Kidney (tissue), 22 donors: ENCODE measurements at places on chromosomes 1 and 21. TPM values are rescaled to one million over a fixed set of nuclear protein-coding genes. Genes with fewer than 3 reads are reported as not detected.
A peak's percentile ranks its signal among the peaks of the same experiment; 100 is the strongest.

FMO5 gene
- polyA plus RNA-seq = 12.3 TPM

ERO1B gene
- 5.7 TPM for polyA plus RNA-seq

GPATCH2 gene
- polyA plus RNA-seq = 3.9 TPM

- no peaks in the 10 kb centered on the region for H3K4me1 ChIP-seq
- peaks cover 3% of the 10 kb centered on the region for H3K27me3 ChIP-seq
- H3K36me3 ChIP-seq = no peaks in the 10 kb centered on the region
- H3K27ac ChIP-seq = peak overlapping the region; percentile 47
- DNase-seq = no peak
- no peak overlapping the region for H3K4me3 ChIP-seq
These were observed 1.0 kb upstream of the DENND2D start for GRCh38 chr1:111201275-111202090.

DNA sequence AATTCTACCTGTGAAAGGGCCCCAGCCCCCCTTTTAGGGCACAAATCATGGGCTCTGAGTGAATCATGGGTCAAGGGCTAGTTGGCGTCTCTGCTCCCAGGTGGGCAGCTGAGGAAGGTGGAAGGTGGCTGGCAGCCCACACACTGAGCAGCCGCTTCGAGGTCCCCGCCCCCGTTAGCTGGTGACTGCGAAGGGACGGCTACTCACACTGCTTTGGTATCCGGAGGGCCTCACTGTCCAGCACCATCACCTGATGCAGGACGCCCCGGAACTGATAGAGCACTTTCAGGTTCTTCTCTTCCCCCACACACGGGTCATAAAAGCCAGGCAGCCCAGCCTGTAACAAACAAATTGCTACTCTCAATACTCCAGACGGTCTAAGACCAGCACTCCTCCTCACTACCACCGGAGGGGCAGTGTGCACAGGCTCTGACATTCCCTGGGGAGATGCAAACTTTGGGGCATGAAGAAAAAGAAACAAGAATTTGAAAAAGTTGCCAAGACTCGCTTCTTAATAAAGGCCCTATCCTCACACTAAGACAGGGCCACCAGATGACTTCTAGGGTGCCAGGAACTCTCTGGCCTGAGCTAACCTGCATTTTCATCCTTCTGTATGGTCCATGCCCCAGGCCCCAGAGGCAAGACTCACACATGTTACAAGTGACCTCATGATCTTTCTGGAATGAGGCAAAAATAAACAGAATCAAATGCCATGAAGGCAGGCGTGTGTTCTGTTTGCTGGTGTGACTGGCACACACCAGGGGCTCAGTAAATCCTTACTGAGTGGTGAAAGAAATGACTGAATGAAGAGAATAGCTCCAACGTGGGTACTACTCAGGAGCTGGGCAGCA lies 11.5 kb downstream of the THAP3 start:
- H3K27ac ChIP-seq = no peak overlapping the region
- H3K27me3 ChIP-seq = no peaks in the 10 kb centered on the region
- peaks cover 37% of the 10 kb centered on the region for H3K36me3 ChIP-seq

DNA sequence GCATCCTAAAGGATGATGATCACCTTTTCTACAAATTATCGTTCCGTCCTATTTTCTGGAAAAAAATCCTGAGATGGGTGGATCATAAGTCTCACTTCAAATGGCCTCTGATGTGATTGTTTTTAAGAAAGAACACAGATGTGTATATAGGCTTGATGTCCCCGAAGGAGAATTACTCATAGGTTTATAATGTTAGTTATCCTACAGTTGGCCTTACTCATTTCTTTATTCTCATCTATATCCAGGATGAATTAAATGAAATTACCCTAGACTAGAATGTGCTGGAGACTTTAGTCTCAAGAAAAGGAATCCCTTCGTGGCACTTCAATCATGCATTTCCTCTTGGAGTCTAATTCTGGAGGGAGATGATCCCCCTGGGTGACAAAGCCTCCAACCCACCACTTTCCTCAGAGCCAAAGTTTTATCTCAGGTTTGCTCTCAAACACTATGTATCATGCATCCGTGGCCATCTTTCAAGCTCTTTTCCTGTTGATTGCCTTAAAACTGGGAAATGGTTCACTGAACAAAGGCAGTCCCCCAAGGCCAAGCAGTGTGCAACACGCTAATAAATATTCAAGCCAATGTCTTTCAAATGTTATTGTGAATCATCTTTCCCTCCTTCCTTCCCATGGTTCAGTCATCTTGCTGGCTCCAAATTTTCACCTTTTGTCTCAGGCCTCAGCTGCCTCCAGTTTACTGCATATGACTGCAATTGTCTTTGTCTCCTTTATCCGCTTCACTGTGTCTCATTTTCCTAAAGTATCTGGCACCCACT lies 32.5 kb upstream of the SMYD2 start:
- no peaks in the 10 kb centered on the region for H3K36me3 ChIP-seq
- H3K4me1 ChIP-seq = no peaks in the 10 kb centered on the region
- H3K27ac ChIP-seq = no peak overlapping the region
- H3K27me3 ChIP-seq = no peaks in the 10 kb centered on the region
- no peak overlapping the region for H3K4me3 ChIP-seq

GRCh38 chr1:100122177-100122576 lies 10.6 kb downstream of the SASS6 start:
- H3K27ac ChIP-seq = no peak overlapping the region
- no peak for DNase-seq
- no peaks in the 10 kb centered on the region for H3K27me3 ChIP-seq
- no peaks in the 10 kb centered on the region for H3K36me3 ChIP-seq
- H3K4me1 ChIP-seq = no peaks in the 10 kb centered on the region
- no peak overlapping the region for H3K4me3 ChIP-seq

DNA sequence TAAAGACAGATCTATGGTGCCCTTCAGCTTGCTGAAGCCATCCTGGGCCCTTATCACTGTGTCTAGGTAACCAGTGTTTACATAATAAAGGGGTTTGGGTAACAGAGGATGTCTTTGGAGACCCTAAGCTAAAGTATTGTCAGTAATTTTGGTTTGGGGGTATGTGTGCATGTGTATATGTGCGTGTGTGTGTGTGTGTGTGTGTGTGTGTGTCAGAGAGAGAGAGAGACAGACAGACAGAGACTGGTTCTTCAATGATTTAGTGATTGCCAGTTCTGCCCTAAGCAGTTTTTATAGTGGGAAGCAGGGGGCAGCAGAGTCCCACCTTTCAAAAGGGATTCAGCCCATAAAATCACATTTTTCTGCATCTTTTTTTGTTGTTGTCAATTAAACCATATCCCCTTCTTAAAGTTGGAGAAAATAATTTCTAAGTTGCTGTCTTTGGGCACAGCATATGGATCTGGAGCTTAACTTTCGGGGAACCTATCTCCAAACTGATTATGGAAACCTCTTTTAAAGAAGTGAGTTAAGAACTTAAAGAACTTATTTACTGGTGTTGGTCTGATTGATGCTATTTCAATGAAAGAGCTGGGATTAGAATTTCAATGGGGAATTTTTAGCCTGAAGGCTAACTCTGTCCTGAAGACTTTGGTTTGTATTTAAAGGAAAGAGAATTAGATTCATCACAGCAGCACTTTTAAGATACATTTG lies 51.1 kb downstream of the ZNF326 start:
- no peaks in the 10 kb centered on the region for H3K4me1 ChIP-seq
- H3K36me3 ChIP-seq = no peaks in the 10 kb centered on the region
- H3K4me3 ChIP-seq = no peak overlapping the region

- no peak overlapping the region for H3K4me3 ChIP-seq
- H3K4me1 ChIP-seq = no peaks in the 10 kb centered on the region
- no peaks in the 10 kb centered on the region for H3K27me3 ChIP-seq
- DNase-seq = no peak
These were observed 21.5 kb downstream of the VANGL2 start for GRCh38 chr1:160421881-160422280.

DNA sequence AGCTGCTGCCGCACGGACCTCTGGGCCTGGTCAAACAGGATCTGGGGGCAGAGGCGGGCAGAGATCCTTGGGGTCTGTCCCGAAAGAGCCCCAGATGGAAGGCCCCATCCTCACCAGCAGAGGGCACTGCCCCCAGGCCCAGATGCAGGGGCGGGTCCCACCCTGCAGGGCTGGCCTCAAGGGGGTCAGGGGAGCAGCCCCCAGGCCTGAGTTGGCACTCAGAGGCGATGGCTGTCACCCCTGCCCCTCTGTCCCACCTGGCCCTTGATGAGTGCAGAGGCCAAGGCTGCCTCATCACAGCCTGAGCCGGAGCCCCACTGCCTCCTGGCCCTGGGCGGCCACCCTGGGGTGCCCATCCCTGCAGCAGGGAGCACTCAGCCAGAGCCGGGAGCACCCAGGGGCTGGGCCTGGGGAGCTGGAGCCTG lies 5.7 kb downstream of the ACAP3 start:
- H3K36me3 ChIP-seq = no peaks in the 10 kb centered on the region
- H3K27me3 ChIP-seq = no peaks in the 10 kb centered on the region
- H3K27ac ChIP-seq = no peak overlapping the region
- no peak overlapping the region for H3K4me3 ChIP-seq
- DNase-seq = no peak

GRCh38 chr1:209723756-209724693 lies 19.4 kb downstream of the HSD11B1 start:
- no peak overlapping the region for H3K4me3 ChIP-seq
- no peaks in the 10 kb centered on the region for H3K36me3 ChIP-seq
- H3K27me3 ChIP-seq = no peaks in the 10 kb centered on the region

DNA sequence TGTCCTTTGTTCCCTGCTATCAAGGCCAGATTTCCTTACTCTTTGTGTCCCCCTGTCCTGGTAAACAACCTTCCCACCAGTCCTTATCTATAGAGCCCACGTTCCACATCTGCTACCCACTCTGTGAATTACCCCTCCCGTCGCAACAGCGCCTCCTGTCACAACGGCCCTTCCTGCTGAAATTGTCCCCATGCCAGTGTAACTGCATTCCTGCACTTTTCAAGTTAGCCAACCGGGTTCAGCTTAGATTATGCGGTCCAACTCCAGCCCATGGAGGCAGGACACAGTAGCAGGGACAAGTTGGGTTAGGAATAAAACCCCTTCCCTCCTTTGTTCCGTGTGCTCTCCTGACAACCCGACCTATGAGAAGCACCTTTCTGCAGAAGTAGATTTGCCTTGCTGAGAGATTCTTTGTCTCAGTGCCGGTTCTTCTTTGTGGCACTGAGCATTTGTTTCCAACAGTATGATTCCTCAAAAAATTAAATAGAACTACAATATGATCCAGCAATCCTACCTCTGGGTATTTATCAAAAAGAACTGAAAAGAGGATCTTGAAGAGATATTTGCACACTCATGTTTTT lies 180.3 kb downstream of the PTBP2 start:
- no peak overlapping the region for H3K27ac ChIP-seq
- H3K4me3 ChIP-seq = no peak overlapping the region
- H3K27me3 ChIP-seq = no peaks in the 10 kb centered on the region
- no peaks in the 10 kb centered on the region for H3K4me1 ChIP-seq
- DNase-seq = no peak

DNA sequence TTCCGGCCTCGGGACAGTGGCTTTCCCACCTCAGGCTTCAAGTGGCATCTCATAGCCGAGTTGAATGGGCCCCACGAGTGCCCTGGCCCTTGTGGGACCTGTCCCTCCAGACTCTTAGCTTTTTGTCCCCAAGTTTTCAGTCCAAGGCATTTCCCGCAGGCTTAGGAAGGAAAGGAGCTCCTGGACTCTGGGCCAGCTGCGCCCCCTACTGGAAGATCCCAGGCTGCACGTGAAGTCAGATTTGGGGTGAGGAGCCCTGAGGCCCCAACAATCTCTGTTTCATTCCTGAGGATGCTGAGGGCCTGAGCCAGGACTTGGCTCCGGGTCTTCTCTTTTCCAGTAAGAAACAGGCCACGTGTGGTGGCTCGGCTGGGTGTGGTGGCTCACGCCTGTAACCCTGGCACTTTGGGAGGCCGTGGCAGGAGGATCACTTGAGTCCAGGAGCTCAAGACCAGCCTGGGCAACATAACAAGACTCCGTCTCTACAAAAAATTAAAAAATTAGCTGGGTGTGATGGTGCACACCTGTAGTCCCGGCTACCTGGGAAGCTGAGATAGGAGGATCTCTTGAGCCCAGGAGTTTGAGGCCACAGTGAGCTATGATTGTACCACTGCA lies 67.4 kb downstream of the ARHGEF10L start:
- peaks cover 28% of the 10 kb centered on the region for H3K36me3 ChIP-seq
- H3K4me3 ChIP-seq = no peak overlapping the region
- H3K27me3 ChIP-seq = no peaks in the 10 kb centered on the region
- H3K27ac ChIP-seq = no peak overlapping the region
- peaks cover 9% of the 10 kb centered on the region for H3K4me1 ChIP-seq
- DNase-seq = peak; percentile 77

DNA sequence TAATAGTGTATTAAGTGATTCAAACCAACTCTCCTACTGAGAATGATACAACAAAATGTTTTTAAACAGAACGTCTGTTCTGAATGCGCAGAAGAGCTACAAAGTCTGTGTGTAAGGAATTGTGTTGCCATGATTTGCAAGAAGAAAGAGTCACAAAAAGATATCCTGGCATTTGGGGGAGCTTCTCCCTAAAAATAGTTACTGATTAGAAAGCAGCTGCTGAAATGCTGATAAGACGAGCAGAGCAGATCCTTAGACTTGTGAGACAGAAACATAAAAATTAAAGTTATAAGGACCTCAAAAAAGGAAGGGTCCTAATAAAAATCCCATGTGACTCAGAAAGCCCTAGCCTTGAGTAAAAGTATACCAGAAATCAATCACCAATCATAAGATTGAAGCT lies 54.9 kb upstream of the CRB1 start:
- H3K27ac ChIP-seq = no peak overlapping the region
- H3K27me3 ChIP-seq = no peaks in the 10 kb centered on the region
- H3K36me3 ChIP-seq = no peaks in the 10 kb centered on the region
- DNase-seq = no peak
- H3K4me3 ChIP-seq = no peak overlapping the region
- H3K4me1 ChIP-seq = no peaks in the 10 kb centered on the region

- no peak overlapping the region for H3K4me3 ChIP-seq
- H3K36me3 ChIP-seq = no peaks in the 10 kb centered on the region
- H3K27me3 ChIP-seq = no peaks in the 10 kb centered on the region
- H3K27ac ChIP-seq = no peak overlapping the region
These were observed 122.2 kb upstream of the HOOK1 start for GRCh38 chr1:59692591-59692990.

DNA sequence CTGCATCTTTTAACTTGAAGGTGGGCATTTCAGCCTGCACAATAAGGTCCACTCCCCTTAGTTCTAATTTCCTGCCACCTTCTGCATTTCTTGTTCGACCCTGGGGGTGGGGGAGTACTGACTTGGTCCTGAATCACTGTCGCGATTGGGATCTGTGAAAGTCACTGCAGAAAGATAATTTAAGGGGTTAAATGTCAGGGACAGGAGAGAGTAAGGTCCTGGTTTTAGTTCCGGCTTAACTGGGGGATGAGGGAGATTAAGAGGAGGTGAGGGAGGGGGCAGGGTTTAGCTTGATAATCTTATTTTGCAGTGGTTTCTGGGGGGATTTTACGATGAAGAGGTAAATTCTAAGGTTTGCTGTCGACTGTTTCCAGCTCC lies 128.1 kb downstream of the MRPS6 start:
- no peaks in the 10 kb centered on the region for H3K36me3 ChIP-seq
- no peaks in the 10 kb centered on the region for H3K27me3 ChIP-seq
- DNase-seq = peak; percentile 43

- H3K4me1 ChIP-seq = no peaks in the 10 kb centered on the region
- no peak overlapping the region for H3K4me3 ChIP-seq
- H3K36me3 ChIP-seq = no peaks in the 10 kb centered on the region
- DNase-seq = peak; percentile 37
These were observed 49.6 kb upstream of the NTPCR start for GRCh38 chr1:232900818-232901217.

- H3K36me3 ChIP-seq = peaks cover 3% of the 10 kb centered on the region
- DNase-seq = no peak
- H3K27ac ChIP-seq = no peak overlapping the region
- no peak overlapping the region for H3K4me3 ChIP-seq
- no peaks in the 10 kb centered on the region for H3K27me3 ChIP-seq
- no peaks in the 10 kb centered on the region for H3K4me1 ChIP-seq
These were observed 8.4 kb upstream of the MTF1 start for GRCh38 chr1:37867784-37868183.
